ENCODE measurements at places on chromosomes 2 and 18.

- DNase-seq: no peak
Measured at GRCh38 chr2:201794294-201794693, 12.0 kb upstream of the CDK15 start.

DNA sequence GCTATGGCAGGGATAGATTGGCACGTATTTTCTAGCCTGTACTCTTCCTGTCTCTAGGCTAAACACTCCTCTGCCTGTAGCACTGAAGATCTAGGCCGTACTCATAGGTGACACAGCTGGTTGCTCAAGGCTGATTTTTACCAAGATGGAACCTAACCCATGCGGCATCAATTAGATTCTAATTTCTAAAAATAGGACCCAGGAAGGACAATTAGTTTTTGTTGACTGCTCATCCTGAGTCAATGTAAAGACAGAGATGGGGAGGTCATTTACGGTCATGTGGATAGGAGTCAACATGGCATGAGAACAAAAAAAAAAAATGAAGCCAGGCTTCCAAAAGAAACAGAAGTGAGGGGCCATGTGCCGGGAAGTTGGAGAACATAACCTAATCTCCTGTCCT, 360.7 kb upstream of the ETAA1 start:
- no peak for DNase-seq

GRCh38 chr18:33350256-33350655, 90.3 kb downstream of the CCDC178 start:
- no peak for DNase-seq

- DNase-seq: no peak
Measured at GRCh38 chr2:30437809-30438548, 9.1 kb upstream of the LCLAT1 start.

GRCh38 chr18:35525795-35526494, 28.2 kb upstream of the INO80C start:
- DNase-seq: peak; percentile 12

DNA sequence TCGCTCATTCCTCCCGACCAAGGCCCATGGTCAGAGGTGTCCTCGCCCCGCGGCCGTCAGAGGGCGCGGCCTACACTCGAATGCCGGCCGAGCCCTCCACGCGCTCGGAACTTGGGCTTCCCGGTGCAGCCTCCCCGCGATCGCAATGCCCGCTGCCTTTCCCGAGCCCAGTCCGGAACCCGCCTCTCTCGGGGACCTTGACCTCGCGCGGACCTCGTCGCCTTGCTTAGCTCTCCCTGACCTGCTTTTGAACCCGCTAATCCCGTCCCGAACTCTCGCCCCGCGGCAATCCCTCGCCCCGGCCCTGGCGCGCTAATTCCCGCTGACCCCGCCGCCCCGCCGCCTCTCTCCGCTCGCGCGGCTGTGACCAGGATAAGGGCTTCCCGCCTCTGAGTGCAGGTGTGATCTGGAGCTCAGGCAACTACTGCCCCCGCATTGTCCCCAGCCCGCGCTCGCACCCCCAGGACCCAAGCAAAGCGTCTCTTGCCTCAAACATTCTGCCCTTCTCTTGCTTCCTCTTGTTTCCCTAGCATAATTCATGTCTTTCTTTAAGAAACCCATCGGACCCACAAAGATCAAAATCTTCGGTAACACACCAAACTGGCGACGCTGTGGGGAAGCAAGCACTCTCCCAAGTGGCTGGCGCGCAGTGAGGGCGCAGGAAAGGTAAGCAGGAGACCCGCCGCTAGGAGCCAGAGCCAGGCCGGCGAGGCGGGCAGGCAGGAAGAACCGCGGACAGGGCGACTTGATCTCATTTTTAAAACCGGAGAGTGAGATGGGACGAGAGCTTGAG, 46.6 kb upstream of the ATP6V1B1 start:
- no peak for DNase-seq

- peak; percentile 83 for DNase-seq
Measured at GRCh38 chr2:162123806-162124758, 28.0 kb downstream of the GCG start.

DNA sequence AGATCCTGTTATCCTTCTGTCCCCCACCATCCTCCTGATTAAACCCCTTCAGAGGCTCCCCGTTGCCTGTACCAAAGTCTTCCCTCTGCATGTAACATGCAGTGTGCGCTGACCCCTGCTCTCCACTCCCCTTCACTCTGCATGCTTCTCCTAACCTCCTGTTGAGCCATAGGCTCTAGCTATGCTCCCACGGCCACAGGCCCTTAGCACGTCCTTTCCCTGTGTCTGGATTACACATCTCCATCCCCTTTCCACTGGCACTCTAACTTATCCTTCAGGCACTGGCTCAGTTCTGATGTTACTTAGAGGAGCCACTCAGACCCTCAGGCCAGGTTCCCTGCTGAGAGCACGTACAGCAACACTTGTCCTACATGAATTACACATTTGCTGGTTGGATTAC, 29.4 kb upstream of the EDAR start:
- DNase-seq: no peak

DNA sequence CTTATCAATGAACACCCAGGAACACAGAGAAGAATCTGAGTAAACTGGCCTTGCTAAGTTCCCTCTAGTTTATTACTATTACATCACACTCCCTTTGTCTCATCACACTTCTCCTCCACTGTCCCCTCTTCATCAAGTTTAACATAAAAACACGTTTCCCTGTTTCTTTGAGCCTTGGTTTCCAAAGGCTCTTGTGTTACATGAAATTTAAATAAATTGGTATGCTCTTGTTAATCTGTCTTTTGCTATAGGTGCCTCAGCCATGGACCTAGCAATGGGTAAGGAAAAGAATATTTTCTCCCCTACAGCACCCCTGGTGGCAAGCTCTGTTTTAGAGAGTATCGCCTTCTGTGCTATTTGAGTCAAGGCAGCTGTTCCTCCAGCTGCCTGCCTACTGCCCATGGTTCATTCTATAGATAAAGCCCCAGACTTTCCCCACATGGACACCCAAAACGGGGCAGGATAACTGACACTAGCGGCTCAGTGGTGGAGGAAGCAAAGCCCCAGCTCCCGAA, 31.8 kb downstream of the TGIF1 start:
- peak; percentile 47 for DNase-seq

DNA sequence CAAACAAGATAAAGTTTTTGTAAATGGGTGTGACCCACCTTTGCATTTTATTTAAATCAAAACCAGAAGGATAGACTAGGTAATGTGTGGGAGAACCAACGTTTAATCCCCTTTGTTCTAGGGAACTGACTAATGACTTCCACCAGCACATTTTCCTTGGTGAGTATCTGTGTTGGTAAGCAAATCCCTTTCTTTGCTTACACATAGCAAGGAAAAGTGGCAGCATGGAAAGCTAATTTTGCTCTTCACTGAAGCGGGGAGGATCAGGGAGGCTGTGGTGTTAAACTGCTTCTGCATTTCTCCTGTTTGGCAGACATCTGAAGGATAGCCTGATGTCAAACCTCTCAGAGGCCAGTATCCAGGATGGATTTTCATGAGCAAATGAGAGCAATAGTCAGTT, 331.1 kb downstream of the PTPRM start:
- no peak for DNase-seq

GRCh38 chr2:38886063-38886462, 3.6 kb upstream of the ARHGEF33 start:
- no peak for DNase-seq

DNA sequence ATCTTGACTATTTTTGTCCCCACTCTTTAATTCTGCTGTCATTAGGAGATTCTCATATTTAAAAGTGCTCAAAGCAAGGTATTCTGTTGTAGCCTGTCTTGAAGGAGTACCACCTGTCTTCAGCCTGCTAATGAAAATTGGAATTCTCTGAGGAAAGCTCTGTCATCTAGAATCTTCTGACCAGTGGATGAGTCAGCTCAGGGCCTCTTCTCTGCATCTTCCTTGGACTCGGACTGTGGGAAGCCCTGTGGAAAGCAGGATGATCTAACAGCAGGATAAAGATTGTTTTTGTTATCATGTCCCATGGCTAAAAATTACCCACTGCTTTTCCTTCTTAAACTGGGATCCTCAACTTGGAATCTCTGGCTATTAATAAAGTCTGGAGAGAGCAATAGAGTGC, 18.7 kb upstream of the TMEM200C start:
- DNase-seq: no peak

GRCh38 chr2:48194641-48195040, 288.3 kb upstream of the FBXO11 start:
- DNase-seq: no peak

GRCh38 chr2:96152304-96153161, 7.3 kb upstream of the DUSP2 start:
- no peak for DNase-seq

DNA sequence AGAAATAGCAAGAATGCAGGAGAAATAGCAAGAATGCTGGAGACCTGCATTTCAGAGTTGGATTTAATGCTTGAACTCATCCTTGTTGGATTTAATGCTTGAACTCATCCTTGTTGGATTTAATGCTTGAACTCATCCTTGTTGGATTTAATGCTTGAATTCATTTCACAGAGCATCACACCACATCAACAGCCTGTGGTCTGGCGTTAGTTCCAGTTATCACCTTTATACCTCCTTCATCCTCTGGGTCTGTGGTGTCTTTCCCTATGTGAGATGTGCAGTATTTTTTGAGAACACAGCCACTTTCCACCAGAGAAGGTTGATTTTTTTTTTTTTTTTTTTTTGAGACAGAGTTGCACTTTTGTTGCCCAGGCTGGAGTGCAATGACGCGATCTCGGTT, 546.4 kb upstream of the SOX11 start:
- no peak for DNase-seq

DNA sequence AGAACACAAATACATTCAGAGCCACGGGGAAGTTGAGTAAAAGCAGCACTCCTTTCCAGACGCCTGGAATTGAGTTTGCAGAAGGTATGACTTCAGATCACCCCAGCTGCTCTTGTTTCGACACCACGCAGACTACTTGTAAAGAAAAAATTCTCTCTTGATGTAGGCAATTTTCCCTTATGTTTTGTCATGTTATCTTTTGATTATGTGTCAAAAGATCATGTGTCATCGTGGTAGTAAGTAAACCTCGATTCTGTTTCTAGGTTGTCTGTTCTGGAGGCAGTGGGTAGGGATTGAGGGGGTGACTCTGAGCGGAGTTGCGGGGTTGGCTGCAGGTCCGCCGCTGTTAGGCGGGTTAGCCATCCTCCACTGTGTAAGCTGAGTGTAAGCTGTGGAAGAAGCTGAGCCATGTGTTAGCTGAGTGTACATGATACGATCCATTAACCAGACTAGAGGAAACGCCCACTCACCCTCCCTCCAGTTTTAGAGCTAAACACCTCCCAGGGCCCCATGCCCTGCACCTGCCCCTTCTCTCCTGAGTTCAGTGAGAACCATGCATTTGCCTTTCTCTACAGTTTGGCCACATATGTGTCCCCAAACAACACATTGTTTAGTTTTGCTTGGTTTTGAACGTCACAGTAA, 181.8 kb downstream of the SNTG2 start:
- DNase-seq: no peak

DNA sequence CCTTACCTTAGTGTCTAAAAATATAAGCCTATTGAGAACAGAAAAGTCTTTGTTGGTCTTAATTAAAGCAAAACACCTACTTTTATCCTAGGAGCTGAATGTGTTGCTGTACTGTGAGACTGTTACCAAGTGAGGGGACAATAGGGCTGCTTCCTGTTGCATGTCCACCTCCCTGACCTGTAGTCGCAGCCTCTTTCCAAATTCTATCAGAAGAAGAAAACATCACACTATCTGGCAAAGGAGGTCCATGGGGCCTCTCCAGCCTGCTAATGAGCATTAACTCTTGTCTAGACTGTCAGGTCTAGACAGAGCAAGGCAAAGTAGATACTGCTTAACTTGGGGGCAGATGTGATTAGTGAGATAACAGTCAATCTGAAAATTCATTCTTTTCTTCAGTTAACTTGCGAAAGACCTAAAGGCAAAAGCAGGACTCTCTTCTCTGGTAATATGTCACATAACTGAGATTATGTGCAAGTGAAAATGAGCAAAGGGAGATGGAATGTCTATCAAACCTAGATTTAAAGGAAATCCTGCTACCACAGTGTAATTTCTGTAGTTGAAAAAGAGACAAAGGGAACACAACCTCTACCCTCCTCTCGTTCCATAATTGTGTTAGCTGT, 66.9 kb downstream of the CDH20 start:
- no peak for DNase-seq

GRCh38 chr2:157743051-157743450, 114.4 kb upstream of the ACVR1C start:
- no peak for DNase-seq

- no peak for DNase-seq
Measured at GRCh38 chr2:112768432-112768831, 4.0 kb upstream of the CKAP2L start.

GRCh38 chr2:23568626-23569190, 183.7 kb downstream of the KLHL29 start:
- DNase-seq: no peak

GRCh38 chr2:62307469-62308389, 111.8 kb downstream of the B3GNT2 start:
- DNase-seq: no peak

GRCh38 chr18:26809346-26809745, 56.2 kb downstream of the AQP4 start:
- no peak for DNase-seq

DNA sequence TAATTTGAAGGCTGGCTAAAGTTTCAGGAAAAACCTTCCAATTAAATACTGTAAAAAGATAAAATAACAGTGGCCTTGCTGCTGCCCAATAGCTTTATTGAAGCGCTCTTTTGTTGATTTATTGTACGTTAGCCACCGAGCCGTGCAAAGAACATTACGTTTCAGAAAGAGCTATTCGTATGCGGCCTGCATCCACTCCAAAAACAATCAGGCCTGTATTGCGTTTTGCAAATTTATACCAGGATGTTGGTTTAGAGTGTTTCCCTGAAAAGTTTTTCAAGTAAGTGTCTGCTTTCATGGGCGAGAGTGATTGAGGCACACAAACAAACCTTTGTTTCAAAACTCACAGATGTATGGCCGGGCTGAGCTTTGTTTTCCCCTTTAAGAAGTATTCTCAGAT, 257.2 kb upstream of the SALL3 start:
- DNase-seq: peak; percentile 86

GRCh38 chr2:45882707-45883602, 231.5 kb downstream of the PRKCE start:
- no peak for DNase-seq

DNA sequence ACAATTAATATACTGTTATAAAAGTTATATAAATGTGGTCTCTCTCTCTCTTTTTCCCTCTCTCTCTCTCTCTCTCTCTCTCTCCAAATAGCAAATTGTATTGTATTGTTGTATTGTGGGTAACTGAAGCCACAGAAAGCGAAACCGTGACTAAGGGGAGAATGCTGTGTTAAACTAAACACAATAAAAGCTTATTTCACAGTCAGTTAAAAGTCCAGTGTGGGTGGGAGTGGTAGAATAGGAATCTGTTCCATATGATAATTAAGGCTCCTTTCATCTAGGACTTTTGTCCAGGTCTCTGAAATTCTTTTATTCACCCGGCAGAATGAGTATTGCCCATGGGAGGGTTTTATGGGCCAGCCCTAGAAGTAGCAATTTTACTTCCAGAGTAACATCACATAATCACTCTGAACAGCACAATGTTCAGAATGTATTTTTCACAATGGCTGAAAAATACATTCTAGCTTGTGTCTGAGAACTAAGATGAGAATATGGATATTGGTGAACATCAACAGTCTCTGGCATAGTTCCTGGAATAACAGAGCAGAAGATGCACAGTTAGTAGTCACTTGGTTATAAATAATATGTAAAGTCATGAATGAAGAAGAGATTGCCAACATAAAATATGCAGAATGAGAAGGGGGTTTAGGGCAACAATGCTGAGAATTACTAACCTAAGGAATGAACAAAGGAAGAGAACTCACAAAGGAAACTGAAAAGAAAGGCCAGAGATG, 399.1 kb downstream of the PLCL1 start:
- DNase-seq: peak; percentile 50
